ENCODE measurements at places on chromosomes 16 and 17.

- DNase-seq = no peak
Measured at GRCh38 chr17:82844796-82845162, 5.0 kb upstream of the ZNF750 start.

GRCh38 chr17:77480509-77481215 lies 339.9 kb downstream of the SEC14L1 start:
- no peak for DNase-seq

DNA sequence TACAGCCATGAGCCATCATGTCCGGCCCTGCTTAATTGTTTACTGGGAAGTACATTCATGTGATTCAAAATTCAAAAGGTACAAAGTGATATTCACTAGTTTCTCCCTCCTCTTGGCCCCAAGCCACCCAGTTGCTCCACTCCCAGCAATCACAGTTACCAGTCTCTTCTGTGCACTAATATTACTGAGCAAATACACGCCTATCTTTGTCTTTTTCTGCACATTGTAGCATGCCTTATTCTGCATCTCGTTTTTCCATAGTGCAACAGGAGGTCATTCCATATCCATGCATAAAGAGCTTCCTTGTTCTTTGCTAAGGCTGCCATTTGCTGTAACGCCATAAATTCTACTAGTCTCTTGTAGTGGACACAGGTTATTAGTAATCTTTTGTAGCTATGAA lies 2.2 kb upstream of the ALOX15 start:
- no peak for DNase-seq

GRCh38 chr17:45992904-45993303 lies 6.1 kb upstream of the STH start:
- DNase-seq = no peak

- DNase-seq = no peak
Measured at GRCh38 chr17:73432624-73433190, 120.9 kb upstream of the CDC42EP4 start.

DNA sequence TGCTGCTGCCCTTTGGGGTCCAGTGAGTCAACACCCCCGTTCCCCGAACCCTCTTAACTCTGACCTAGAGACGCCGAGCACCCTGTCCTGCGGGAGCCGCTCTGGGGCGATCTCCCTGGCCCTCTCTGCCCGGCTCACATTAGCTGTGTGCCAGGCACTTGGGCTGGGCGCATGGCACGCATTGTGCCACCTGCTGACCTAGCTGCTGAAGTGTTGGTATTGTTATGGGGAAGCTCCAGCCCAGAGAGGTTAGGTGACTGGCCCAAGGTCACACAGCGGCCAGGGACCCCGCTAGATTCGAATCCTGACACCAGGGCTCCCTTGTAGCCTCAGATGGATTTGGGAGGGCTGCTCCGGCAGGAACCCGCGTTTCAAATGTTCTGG lies 1.1 kb downstream of the HSD17B1 start:
- DNase-seq = no peak

DNA sequence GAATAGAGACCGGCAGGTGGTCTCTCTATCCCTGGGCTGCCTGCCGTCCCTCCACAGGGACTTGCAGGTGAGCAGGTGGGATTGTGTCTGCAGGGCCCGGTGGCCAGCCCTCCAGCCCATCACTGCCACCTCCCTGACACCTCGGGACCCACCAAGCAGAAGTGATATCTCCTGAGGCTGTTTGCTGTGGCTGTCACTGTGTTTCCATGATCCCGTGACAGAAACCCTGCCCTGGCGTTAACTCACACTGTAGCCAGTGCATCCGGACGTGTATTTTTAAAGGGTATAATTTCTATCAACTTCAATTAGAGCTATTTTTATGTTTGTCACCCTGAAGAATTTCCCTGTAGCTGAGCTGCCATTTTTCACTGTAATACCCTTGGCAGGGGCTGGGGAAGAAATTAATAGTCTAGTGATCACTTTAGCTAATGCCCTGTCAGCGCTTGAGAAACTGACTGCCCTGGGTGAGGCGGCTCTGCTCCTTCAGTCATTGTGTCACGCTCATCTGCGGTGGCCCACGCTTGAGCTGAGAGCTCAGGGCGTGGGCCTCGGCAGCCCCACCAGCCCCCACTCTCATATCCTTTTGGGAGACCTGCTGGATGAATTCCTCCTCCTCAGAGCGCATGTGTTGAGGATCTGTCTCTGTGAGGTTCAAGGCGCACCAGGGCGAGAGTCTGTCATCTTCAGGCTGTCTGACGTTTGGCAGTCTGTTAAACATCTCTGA lies 229.9 kb upstream of the CIBAR2 start:
- no peak for DNase-seq

Data from brain (organoid and tissue), 16 donors.